ENCODE measurements at places on chromosomes 12 and 14. TPM values are rescaled to one million over a fixed set of nuclear protein-coding genes. Genes with fewer than 3 reads are reported as not detected.

DNA sequence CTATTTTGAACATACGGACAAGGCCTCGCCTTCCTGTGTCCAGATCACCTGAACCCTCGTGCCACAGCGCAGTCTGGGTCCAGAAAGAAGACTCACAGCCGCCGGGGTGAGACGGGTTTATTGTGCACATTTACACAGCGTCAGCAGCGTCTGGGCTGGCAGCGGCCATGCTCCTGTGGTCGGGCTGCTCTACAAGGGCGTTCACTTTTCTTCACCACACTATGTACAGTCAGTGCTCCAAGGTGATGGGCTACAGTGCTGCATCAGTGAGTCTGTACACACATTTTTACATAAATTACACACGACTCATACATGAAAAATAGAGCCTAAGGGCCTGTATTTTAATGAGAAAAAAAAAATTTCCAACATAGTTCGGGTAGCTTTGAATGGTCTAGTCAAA lies 18.0 kb downstream of the ZFYVE21 start:
- no peak for DNase-seq

Gene MOAP1
- 70.5 TPM for total RNA-seq

DNA sequence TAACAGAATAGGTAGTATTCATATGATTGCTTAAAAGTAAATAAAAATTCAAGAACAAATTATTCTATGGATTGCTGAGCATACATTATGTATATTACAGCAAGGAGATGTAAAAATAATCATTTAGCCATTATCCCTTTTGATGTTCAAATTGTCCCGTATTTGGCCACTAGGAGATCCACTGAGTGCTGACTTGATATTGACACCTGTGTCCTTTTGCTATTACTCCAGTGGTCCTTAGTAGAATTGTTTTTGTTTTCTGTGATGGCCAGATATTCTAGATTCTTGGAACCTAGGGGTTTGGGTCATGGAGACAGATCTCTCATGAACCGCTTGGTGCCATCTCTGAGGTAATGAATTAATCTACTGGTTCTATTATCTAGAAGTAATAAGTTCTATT lies 16.8 kb downstream of the ERO1A start:
- DNase-seq = no peak

DNA sequence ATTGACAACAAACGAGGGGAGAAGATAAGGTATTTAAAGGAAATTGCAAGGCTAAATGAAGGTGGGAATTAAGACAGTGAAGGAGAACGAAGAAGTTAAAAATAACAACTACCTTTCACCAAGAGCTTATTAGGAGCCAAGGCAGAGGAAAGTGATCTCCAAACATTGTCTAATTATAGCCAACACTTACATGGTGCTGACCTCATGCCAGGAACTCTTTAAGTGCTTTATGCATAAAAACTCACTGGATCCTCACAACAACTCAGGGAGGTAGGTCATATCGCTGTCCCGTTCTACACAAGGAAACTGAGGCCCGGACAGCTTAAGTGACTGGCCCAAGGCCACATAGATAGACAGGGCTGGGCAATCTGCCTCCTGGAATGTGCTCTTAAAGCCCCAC lies 19.5 kb downstream of the TAMALIN start:
- DNase-seq = no peak

Gene ANO2
- not detected for total RNA-seq

Gene B3GNT4
- not detected for total RNA-seq

- no peak for DNase-seq
Measured at GRCh38 chr12:55933799-55934742, 3.1 kb downstream of the DGKA start.

DNA sequence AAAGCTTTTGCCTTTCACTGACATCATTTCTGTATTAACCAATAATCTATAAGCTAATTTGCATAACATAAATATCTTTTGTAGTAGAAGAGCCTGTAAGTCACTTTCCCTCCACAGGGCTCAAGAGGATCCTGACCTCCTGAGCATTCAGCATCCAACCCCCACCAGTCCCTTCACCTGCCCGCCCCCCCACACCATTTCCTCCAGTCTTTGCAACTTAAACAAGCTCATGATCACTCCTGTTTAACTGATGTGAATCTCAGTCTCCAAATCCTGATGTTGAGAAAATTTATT lies 12.0 kb upstream of the CRY1 start:
- DNase-seq = no peak

GRCh38 chr12:41966001-41966400 lies 178.7 kb downstream of the GXYLT1 start:
- DNase-seq = no peak

GRCh38 chr12:26058308-26058707 lies 66.5 kb downstream of the BHLHE41 start:
- DNase-seq = no peak

DNA sequence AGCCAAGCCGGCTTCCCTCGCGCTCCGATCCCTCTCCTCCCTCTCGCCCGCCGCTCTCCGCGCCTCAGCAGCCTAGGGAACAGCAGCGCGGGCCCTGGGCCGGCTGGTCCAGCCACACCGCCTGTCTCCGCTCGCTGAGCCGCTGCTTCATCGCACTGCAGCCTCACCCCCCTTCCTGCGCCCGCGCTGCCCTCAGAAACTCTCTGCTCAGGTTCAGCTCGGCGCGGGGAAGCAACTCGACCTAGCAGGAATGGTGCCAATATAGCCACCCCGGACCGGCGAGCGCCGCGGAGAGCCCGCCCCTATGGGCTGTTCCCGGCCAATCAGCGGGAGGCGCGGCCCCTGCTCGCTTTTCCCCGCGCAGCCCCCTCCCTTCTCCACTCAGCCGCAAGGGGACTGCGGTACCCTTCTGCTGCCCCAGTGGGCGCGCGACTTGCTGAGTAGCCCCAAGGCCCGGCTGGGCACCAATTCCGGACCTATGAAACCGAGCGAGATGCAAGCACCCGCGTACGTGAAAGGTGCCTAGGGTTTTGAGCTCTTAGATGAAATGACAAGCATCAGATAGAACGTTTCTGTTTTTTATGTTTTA lies at the start of gene ADAMTS20:
ADAMTS20 (minus strand) TSS at position 233 of the 589 bp plus-strand sequence. CDS start 282 bp downstream, outside the sequence.
- no peak for DNase-seq

- DNase-seq = no peak
Measured at GRCh38 chr14:95445676-95446075, 70.8 kb downstream of the SYNE3 start.

Gene PAPLN
- not detected for total RNA-seq

DNA sequence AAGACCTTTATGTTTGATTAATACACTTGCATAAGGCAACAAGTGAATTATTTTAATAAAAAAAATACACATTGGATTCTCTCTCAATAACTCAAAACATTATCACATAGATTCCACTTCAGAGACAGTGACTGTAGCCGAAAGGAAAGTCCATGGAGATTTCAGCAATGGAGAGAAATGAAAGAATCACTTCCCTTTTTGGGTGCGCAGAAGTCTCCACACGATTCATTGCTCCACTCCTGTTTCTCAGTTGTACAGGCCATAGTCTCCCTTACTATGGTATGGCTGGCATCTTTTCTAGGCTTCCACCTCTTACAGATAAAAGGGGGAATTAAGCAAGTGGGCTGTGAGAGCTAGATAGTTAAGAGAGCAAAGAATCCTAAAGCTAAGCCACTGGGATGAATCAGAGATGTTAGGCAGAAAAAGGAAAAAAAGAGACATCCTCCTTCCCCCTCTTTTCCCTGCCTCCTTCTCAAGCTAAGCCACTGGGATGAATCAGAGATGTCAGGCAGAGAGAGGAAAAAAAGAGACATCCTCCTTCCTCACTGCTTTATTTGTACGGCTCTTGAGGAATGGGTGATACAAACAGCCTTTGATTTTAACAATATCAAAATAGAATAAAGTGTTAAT lies 16.3 kb downstream of the ST8SIA1 start:
- DNase-seq = no peak

- DNase-seq = no peak
Measured at GRCh38 chr12:132481771-132482745, 7.9 kb upstream of the FBRSL1 start.

DNA sequence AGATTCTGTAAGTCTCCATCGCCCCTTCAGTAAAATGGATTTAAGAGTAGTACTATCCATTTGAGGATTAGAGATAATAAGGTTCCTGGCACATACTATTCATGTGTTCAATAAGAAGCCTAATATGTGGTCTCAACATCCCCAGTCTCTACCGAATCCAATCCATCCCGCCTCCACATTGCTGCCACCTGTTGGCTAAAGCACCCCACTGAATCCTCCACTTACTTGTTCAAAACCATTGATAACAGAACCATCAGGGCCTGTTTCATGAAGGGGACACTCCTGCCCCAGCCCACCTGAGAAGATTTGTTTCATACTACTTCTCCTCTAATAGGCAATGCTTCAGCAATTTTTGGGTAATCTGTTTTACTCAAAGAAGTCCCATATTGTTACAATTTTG lies 147.5 kb downstream of the SLC2A13 start:
- DNase-seq = no peak

- DNase-seq = no peak
Measured at GRCh38 chr14:61196792-61197191, 84.3 kb downstream of the TMEM30B start.

Gene KLRK1
- 0.78 TPM for total RNA-seq

- DNase-seq = no peak
Measured at GRCh38 chr14:72129291-72129690, 197.1 kb downstream of the RGS6 start.

Gene KIF26A
- total RNA-seq = 4.7 TPM

Gene KLRC2
- not detected for total RNA-seq

Gene HSPB8
- total RNA-seq = not detected

- no peak for DNase-seq
Measured at GRCh38 chr12:86601550-86602308, 345.5 kb upstream of the MGAT4C start.

- no peak for DNase-seq
Measured at GRCh38 chr14:53956427-53957201, at the start of gene BMP4. Gene BMP4 (minus strand): TSS chr14:53956825. CDS start chr14:53952222, 4,603 bp downstream.

DNA sequence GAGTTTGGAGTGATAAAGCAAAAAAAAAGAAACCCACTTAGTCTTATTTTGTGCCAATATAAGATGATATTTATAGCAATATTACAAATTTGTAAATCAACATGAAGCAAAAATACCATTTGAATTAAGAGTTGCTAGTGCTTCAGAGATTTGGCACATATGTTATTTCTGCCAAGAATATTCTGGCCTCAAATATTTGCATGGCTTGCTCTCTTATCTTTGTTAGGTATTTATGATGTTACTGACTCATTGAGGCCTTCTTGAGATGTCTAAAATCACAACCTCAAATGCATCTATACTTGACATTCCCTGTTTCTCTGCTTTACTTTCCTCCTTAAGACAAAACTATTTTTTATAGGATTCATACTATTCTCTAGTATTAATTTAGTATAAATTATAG lies 301.5 kb downstream of the NELL2 start:
- no peak for DNase-seq

DNA sequence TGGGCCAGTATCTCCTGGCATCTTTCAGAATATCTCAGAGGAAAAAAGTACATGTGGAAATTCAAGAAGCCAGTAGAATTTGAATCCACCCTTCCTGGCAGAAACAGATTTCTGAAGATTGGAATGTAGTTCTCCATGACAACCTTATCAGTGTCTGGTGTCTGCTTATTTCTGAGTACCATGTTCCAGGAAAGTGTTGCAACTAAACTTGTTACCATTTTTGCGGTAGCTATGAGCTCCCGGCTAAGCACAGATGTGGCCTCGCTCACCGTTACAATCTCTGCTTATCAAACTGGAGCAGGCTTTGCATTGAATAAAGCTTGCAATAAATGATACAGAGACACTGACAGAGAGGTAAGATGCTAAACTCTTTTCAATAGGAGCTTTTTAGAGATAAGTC lies 13.0 kb upstream of the ITPR2 start:
- DNase-seq = no peak

GRCh38 chr12:3204730-3205531 lies 127.8 kb downstream of the TSPAN9 start:
- DNase-seq = no peak

- no peak for DNase-seq
Measured at GRCh38 chr14:50726372-50727107, 58.4 kb upstream of the SAV1 start.

GRCh38 chr12:11706509-11707379 lies 57.3 kb downstream of the ETV6 start:
- no peak for DNase-seq

Gene VRTN
- not detected for total RNA-seq

Gene NTN4
- 7.6 TPM for total RNA-seq

GRCh38 chr12:64937452-64937851 lies 113.0 kb downstream of the TBC1D30 start:
- DNase-seq = no peak

GRCh38 chr14:34883954-34884353 lies 8.8 kb upstream of the BAZ1A start:
- no peak for DNase-seq

DNA sequence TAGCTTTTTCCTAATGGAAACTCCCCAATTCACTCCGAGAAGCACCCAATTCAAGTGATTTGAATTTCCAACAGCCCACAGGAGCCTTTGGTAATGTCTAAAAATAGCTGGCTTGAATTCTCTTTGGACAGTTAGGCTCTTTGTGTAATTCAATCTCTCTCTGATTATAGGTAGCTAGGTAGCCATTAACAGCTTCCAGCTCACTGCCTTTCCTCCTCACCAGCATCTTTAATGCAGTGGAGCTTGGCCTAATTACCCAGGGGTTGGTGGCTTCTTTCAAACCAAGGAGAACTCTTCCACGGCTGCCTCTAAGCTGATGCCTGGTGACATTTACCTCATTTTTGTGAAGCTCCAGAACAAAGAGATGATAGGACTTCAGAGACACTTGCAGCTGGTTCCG lies 86.4 kb downstream of the WSCD2 start:
- no peak for DNase-seq

Gene KERA
- total RNA-seq = not detected

GRCh38 chr12:75955251-75955650 lies 76.3 kb downstream of the PHLDA1 start:
- DNase-seq = no peak

Gene BEGAIN
- total RNA-seq = 0.50 TPM

GRCh38 chr12:51722431-51722830 lies 126.1 kb downstream of the FIGNL2 start:
- DNase-seq = no peak

DNA sequence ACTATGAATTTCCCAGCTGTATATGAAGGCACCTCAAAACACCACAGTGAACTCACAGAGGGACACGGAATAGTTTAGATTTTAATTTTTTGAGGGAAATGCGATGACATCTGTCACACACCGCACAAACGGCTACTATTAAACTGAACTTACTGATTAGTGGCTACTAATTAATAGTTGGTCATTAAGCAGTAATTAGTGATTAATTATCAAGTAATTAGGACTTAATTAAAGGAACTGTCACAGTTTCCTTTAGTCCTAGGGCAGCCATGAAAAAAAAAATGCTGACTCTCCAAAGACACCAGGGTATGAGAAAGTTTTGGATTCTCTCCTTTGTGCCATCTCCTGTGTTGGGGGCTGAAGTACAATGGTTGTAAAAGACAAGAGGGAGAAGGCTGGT lies 2.9 kb downstream of the OAS1 start:
- no peak for DNase-seq

Gene CCDC177
- not detected for total RNA-seq

- DNase-seq = no peak
Measured at GRCh38 chr12:2029851-2030250, 22.9 kb upstream of the CACNA1C start.

Gene KLHDC1
- total RNA-seq = 7.4 TPM

Data from T-helper 17 cell (primary cell).